Thymus (tissue), 14 donors: ENCODE measurements at places on chromosomes 7 and 10. TPM values are rescaled to one million over a fixed set of nuclear protein-coding genes. Genes with fewer than 3 reads are reported as not detected.

The PRLHR gene
- 0.05 TPM for total RNA-seq

The IFIT2 gene
- 8.7 TPM for total RNA-seq

The OPN4 gene
- total RNA-seq: under 0.01 TPM

The GTF2IRD1 gene
- 4.7 TPM for total RNA-seq

The PON1 gene
- 11.7 TPM for total RNA-seq

The KAZALD1 gene
- total RNA-seq: 2.8 TPM

The ICA1 gene
- total RNA-seq: 6.3 TPM

The FAM25C gene
- 0.57 TPM for total RNA-seq

The OR2A5 gene
- not detected for total RNA-seq

The TRIM50 gene
- 0.09 TPM for total RNA-seq

The ABCB4 gene
- 0.71 TPM for total RNA-seq

The GIMAP2 gene
- 70.4 TPM for total RNA-seq

The ERVW-1 gene
- total RNA-seq: not detected

The SOSTDC1 gene
- 2.0 TPM for total RNA-seq

The ERV3-1 gene
- 10.7 TPM for total RNA-seq

The CARD11 gene
- 7.2 TPM for total RNA-seq

The ZNF727 gene
- total RNA-seq: 0.24 TPM

The NPM3 gene
- 50.6 TPM for total RNA-seq

The GRID2IP gene
- total RNA-seq: 0.28 TPM

The SAMD9L gene
- 38.5 TPM for total RNA-seq

The OGDHL gene
- total RNA-seq: 0.61 TPM
